ENCODE measurements at places on chromosomes 13 and 19.

GRCh38 chr19:8320564-8321066 lies 560 bp downstream of the NDUFA7 start:
- no peak for DNase-seq

DNA sequence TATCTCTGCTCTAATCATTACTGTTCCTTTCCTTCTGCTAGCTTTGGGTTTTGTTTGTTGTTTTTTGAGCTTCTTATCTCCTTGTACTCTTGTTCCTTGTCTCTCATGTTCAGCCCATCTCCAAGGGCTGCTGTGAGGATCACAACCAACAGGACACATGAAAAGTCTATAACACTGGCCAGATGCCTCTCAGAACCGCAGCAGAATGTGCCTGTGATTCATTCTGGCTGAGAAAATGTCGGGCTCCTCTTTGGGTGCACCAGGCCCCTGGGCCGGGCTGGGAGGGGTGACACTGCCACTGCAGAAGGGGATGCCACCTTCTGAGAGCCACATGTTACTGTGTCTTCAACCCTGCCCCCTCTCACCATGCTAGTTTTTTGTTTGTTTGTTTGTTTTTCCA lies 48.0 kb downstream of the GGACT start:
- DNase-seq: no peak

- no peak for DNase-seq
Measured at GRCh38 chr13:68748038-68748437, 1359.6 kb upstream of the ATXN8OS start.

DNA sequence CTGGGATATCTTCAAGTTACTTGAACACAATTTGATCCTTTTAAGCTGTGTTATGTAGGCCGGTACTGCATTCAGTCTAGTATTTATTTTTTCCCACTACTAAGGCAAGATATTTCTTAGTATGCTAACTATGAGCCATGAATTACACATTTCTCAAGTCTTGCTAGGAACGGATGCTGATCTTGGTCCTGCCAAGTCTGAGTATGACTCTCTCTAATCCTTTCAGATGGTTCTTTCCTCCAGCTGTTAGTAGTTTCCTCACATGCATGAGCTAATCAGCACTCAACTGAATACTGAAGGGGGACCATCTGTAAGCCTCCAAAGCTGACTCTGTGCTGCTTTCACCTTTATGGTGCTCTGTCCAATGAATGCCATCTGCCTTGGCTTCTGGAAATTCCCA lies 460.3 kb downstream of the KCTD12 start:
- no peak for DNase-seq

GRCh38 chr13:101401196-101401595 lies 15.1 kb downstream of the NALCN start:
- DNase-seq: no peak

GRCh38 chr19:18506101-18506930 lies 15.6 kb downstream of the ELL start:
- DNase-seq: no peak

DNA sequence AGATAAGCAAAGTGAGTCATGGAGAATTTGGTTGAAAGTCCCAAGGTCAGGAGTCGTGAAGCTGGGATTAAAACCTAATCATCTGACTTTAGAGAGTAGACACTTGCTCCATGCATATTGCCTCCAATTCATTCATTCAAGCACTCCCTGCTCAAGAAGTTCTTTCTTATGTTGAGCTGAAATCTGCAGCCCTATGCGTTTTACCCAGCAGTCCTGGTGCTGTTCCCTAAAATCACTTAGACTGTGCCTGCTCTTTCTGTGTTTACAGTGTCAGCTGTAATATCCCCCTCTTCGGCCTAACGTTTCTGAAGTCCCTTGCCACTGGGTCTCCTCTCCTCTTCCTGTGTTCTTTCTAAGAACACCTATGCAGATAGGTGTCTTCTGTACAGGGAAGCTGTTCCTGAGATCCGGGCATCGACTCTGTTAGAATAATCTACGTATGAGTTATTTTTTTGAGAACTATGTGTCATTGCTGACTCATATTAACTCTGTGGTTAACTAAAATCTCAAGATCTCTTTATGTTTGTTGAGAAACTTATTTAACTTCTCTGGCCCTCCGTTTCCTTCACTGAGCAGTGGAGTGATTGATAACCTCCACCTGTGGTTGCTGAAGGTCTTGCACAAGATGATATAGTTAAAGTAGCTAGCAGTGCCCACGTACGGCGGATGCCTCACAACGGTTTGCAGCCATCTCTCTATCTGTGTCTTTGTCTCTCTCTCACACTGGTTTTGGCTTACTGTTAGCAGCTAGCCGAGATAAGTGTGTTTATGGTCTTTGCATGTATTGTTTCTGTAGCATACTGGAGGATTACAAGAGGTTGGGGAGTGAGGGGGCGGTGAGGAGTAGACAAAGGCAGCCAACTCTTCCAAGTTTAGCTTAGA lies 4.7 kb downstream of the ALOX5AP start:
- DNase-seq: no peak

- no peak for DNase-seq
Measured at GRCh38 chr19:10735741-10736140, 17.9 kb downstream of the DNM2 start.

- DNase-seq: no peak
Measured at GRCh38 chr13:28273919-28274318, 135.6 kb downstream of the PAN3 start.

DNA sequence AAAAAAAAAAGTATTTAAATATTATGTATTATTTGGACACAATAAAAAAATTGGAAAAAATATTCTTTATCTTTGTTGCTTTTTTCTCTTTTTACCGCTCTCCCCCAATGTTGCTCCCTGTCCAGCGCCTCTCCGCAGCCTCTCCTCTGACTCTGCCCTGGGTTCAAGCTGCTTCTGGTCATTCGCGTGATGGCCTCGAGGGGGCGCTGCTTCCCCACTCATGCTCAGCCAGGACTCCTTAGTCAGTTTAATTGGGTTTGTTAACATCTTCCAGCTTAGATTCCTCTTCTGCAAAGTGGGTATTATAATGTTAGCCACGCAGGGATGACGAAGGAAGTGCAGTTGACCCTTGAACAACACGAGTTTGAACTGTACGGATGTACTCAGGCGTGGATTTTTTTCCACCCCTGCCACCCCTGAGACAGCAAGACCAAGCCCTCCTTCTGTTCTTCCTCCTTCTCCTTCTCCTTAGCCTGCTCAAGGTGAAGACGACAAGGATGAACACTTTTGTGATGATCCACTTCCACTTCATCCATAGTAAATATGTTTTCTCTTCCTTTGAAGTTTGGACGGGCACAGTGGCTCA lies 4.9 kb upstream of the NWD1 start:
- DNase-seq: no peak

- DNase-seq: no peak
Measured at GRCh38 chr19:8174706-8175105, 25.3 kb upstream of the FBN3 start.

- DNase-seq: no peak
Measured at GRCh38 chr19:3100331-3100730, 6.2 kb downstream of the GNA11 start.

All from cortex of kidney (tissue), 1 donor.